Lower lobe of right lung (tissue), 2 donors: ENCODE measurements at places on chromosomes 4 and X. TPM values are rescaled to one million over a fixed set of nuclear protein-coding genes. Genes with fewer than 3 reads are reported as not detected.

GRCh38 chr4:144204431-144204830 lies 63.9 kb upstream of the GYPA start:
- no peak for DNase-seq
- no peak overlapping the region for H3K4me3 ChIP-seq
- H3K36me3 ChIP-seq = no peaks in the 10 kb centered on the region

The HERC5 gene
- total RNA-seq = 27.6 TPM

GRCh38 chrX:67546496-67547423 lies 2.9 kb downstream of the AR start:
- H3K4me1 ChIP-seq = no peaks in the 10 kb centered on the region
- peak overlapping the region; percentile 50 for H3K4me3 ChIP-seq
- no peak overlapping the region for H3K27ac ChIP-seq
- DNase-seq = no peak
- no peaks in the 10 kb centered on the region for H3K36me3 ChIP-seq
- H3K27me3 ChIP-seq = no peaks in the 10 kb centered on the region

DNA sequence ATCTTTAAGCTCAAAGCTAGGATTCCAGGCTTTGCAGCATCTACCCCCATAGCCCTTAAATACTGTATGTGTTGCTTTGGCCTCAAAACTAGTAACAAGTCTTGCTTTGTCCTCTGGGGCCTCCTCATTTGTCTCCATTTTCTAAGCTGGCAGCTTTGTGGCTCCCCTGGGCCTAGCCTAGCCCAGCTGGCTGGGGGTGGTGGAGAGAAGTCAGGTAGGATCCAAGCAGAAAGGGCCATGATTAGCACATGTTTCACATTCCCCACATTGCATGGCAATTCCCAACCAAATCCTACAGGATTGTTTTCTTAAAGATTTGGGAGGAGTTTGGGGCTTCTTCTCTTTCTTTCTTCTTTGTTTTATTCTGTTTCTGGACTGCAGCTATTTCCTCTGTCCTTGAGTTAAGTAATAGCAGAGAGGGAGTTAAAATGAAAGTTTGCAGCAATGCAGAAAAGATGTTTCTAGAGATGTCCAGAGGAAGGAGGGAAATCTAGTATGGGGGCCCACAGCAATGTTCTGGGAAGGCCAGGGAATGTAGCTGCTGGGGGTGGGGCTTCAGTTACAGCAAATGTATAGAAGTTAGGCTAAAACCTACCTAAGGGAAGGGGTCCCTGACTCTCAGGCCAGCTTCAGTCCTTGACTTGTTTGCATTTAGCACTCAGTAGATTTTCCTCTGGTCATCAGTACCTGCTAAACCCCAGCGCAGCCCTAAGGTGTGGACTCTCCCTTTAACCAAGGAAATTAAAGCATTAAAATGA lies 92.1 kb downstream of the SHROOM4 start:
- no peaks in the 10 kb centered on the region for H3K27me3 ChIP-seq
- no peaks in the 10 kb centered on the region for H3K4me1 ChIP-seq
- no peaks in the 10 kb centered on the region for H3K36me3 ChIP-seq
- no peak overlapping the region for H3K4me3 ChIP-seq
- no peak overlapping the region for H3K27ac ChIP-seq

The ABHD18 gene
- 12.6 TPM for total RNA-seq

The ATP2B3 gene
- not detected for total RNA-seq

The PDCL2 gene
- not detected for total RNA-seq

- no peak overlapping the region for H3K27ac ChIP-seq
- H3K27me3 ChIP-seq = no peaks in the 10 kb centered on the region
- H3K4me3 ChIP-seq = no peak overlapping the region
- DNase-seq = no peak
- H3K36me3 ChIP-seq = no peaks in the 10 kb centered on the region
Observed at GRCh38 chr4:19675172-19675811, 576.4 kb upstream of the SLIT2 start.

The PPP2R2C gene
- not detected for total RNA-seq

GRCh38 chr4:108359986-108360681 lies 191.4 kb upstream of the LEF1 start:
- H3K36me3 ChIP-seq = no peaks in the 10 kb centered on the region
- H3K4me1 ChIP-seq = peaks cover 7% of the 10 kb centered on the region
- H3K27me3 ChIP-seq = no peaks in the 10 kb centered on the region
- DNase-seq = no peak
- H3K27ac ChIP-seq = no peak overlapping the region
- no peak overlapping the region for H3K4me3 ChIP-seq

DNA sequence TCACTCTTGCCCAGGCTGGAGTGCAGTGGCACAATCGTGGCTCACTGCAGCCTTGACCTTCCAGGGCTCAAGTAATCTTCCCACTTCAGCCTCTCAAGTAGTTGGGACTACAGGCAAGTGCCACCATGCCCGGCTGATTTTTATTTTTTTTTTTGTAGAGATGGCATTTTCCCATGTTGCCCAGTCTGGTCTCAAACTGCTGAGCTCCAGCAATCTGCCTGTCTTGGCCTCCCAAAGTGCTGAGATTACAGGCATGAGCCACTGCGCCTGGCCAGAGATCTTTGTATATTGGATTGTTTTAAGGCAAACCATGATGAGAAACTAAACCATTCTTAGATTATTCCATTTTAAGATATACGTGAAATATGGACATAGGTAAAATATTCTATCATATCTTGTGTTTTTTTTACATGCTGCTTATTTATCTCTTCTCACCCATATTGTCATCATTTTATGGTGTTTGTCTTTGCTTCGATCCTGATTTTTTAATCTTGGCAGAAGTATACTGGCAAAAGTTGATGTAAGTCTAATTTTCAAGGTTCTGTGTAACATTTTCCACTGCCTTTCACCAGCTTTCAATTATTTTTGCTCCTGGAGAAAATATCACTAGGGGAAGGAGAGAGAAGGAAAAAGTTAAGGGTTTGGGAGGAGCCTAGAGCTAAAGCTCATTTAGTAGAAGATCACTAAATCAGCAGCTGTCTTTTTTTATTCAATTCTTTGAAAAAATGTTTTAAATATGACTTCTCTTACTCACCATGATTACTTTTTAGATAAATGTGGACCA lies 27.8 kb downstream of the PDLIM5 start:
- no peaks in the 10 kb centered on the region for H3K4me1 ChIP-seq
- no peak overlapping the region for H3K27ac ChIP-seq
- H3K4me3 ChIP-seq = no peak overlapping the region
- no peaks in the 10 kb centered on the region for H3K27me3 ChIP-seq

DNA sequence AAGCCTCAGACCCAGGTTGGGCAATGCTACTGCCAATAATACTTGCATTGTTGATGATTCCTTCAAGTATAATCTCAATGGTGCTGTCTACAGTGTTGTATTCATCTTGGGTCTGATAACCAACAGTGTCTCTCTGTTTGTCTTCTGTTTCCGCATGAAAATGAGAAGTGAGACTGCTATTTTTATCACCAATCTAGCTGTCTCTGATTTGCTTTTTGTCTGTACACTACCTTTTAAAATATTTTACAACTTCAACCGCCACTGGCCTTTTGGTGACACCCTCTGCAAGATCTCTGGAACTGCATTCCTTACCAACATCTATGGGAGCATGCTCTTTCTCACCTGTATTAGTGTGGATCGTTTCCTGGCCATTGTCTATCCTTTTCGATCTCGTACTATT lies 7.4 kb downstream of the LPAR4 start:
- H3K4me1 ChIP-seq = no peaks in the 10 kb centered on the region
- no peak for DNase-seq
- no peaks in the 10 kb centered on the region for H3K36me3 ChIP-seq
- no peaks in the 10 kb centered on the region for H3K27me3 ChIP-seq
- no peak overlapping the region for H3K4me3 ChIP-seq
- no peak overlapping the region for H3K27ac ChIP-seq

The GALNTL6 gene
- total RNA-seq = not detected

GRCh38 chr4:170721812-170722373 lies 632.1 kb upstream of the AADAT start:
- H3K36me3 ChIP-seq = no peaks in the 10 kb centered on the region
- H3K4me1 ChIP-seq = no peaks in the 10 kb centered on the region
- DNase-seq = no peak
- H3K27me3 ChIP-seq = no peaks in the 10 kb centered on the region
- H3K27ac ChIP-seq = no peak overlapping the region

- no peaks in the 10 kb centered on the region for H3K27me3 ChIP-seq
- no peak for DNase-seq
- no peak overlapping the region for H3K4me3 ChIP-seq
- H3K4me1 ChIP-seq = no peaks in the 10 kb centered on the region
- peaks cover 6% of the 10 kb centered on the region for H3K36me3 ChIP-seq
Observed at GRCh38 chrX:118553042-118553710, 57.6 kb downstream of the DOCK11 start.

The KLHL4 gene
- 1.6 TPM for total RNA-seq

The NALF2 gene
- 0.12 TPM for total RNA-seq

The HTN3 gene
- total RNA-seq = not detected

DNA sequence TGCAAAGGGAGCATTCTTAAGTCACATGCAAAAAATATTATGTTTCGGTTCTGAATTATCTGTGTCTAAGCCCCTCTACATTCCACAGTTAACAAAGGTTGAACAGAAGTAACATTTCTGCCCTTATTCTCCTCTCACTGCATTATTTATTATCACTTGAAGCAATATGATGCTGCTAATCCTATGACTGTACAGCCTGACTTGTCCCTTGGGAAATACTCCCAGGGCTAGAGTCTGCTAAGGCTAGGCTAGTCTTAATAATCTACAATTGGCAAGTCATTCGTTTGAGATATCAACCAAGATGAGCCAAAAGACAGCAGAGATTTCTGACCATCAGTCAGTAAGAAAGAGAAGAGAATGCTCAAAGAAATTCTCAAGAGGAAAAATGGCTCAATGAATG lies 226.9 kb upstream of the HCCS start:
- no peak overlapping the region for H3K4me3 ChIP-seq
- no peaks in the 10 kb centered on the region for H3K27me3 ChIP-seq
- H3K36me3 ChIP-seq = no peaks in the 10 kb centered on the region
- no peak overlapping the region for H3K27ac ChIP-seq
- no peaks in the 10 kb centered on the region for H3K4me1 ChIP-seq

GRCh38 chr4:176879380-176880116 lies 86.8 kb upstream of the VEGFC start:
- no peaks in the 10 kb centered on the region for H3K27me3 ChIP-seq
- no peak for DNase-seq
- no peak overlapping the region for H3K4me3 ChIP-seq
- H3K4me1 ChIP-seq = no peaks in the 10 kb centered on the region

- no peaks in the 10 kb centered on the region for H3K27me3 ChIP-seq
- no peaks in the 10 kb centered on the region for H3K4me1 ChIP-seq
- H3K36me3 ChIP-seq = no peaks in the 10 kb centered on the region
- H3K4me3 ChIP-seq = no peak overlapping the region
Observed at GRCh38 chr4:159779716-159780115, 676.8 kb downstream of the RAPGEF2 start.

GRCh38 chrX:43446752-43447151 lies 209.3 kb upstream of the MAOA start:
- no peaks in the 10 kb centered on the region for H3K27me3 ChIP-seq
- H3K4me1 ChIP-seq = no peaks in the 10 kb centered on the region
- DNase-seq = no peak
- H3K27ac ChIP-seq = no peak overlapping the region

The RNF150 gene
- 3.3 TPM for total RNA-seq

- H3K27ac ChIP-seq = no peak overlapping the region
- no peaks in the 10 kb centered on the region for H3K27me3 ChIP-seq
- no peak overlapping the region for H3K4me3 ChIP-seq
- H3K36me3 ChIP-seq = no peaks in the 10 kb centered on the region
- no peaks in the 10 kb centered on the region for H3K4me1 ChIP-seq
Observed at GRCh38 chr4:11769434-11769833, 340.7 kb upstream of the HS3ST1 start.

The TMA16 gene
- total RNA-seq = 19.7 TPM

The NLGN4X gene
- total RNA-seq = 4.8 TPM

The ARHGEF6 gene
- total RNA-seq = 33.7 TPM

- no peaks in the 10 kb centered on the region for H3K27me3 ChIP-seq
- no peak overlapping the region for H3K27ac ChIP-seq
- peaks cover 25% of the 10 kb centered on the region for H3K36me3 ChIP-seq
- no peak for DNase-seq
Observed at GRCh38 chr4:89248879-89249281, 58.7 kb downstream of the GPRIN3 start.

The TRIM61 gene
- 0.89 TPM for total RNA-seq

DNA sequence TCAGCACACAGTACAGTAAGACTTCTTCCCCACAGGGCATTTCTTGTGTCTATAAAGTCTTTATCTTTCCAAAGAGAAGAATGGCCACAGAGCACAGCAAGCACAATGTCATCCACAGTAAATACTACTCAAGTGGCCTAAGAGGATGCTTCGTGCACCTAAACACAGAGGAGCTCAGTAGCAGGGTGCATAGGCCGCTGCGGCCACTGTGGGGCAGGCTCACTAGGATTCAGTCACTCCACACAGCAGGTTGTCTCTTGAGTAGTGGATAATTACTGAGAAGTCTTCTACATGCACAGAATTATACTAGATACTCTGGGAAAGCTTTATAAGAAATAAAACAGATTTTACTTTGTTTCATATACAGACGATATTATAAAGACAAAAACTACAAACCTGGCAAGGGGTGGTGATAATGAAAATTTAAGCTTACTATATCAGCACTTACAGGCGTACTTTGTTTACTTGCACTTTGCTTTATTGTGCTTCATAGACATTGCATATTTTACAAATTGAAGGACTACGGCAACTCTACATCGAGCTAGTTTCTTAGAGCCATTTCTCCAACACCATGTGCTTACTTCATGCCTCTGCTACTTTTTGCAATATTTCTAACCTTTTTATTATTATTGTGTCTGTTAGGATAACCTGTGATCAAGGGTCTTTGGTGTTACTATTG lies 78.5 kb downstream of the PRDM5 start:
- H3K4me1 ChIP-seq = peaks cover 27% of the 10 kb centered on the region
- H3K27ac ChIP-seq = no peak overlapping the region
- H3K4me3 ChIP-seq = no peak overlapping the region
- no peaks in the 10 kb centered on the region for H3K27me3 ChIP-seq
- peak; percentile 50 for DNase-seq

- no peak for DNase-seq
- H3K27me3 ChIP-seq = no peaks in the 10 kb centered on the region
- H3K4me3 ChIP-seq = no peak overlapping the region
- no peaks in the 10 kb centered on the region for H3K36me3 ChIP-seq
Observed at GRCh38 chrX:9788911-9789310, 2.7 kb downstream of the SHROOM2 start.

The HS6ST2 gene
- total RNA-seq = 0.92 TPM

- no peaks in the 10 kb centered on the region for H3K27me3 ChIP-seq
- no peak overlapping the region for H3K4me3 ChIP-seq
- DNase-seq = no peak
Observed at GRCh38 chrX:77925764-77926163, 15.3 kb downstream of the ATP7A start.

The SHOX gene
- not detected for total RNA-seq

The QDPR gene
- 38.5 TPM for total RNA-seq

The DMRTC1 gene
- total RNA-seq = not detected

- H3K4me3 ChIP-seq = no peak overlapping the region
- no peaks in the 10 kb centered on the region for H3K27me3 ChIP-seq
- H3K4me1 ChIP-seq = no peaks in the 10 kb centered on the region
- DNase-seq = no peak
- no peaks in the 10 kb centered on the region for H3K36me3 ChIP-seq
Observed at GRCh38 chrX:11254417-11255109, 38.6 kb upstream of the AMELX start.
